Neural crest cell (in vitro differentiated cells): ENCODE measurements at places on chromosomes 2 and 18.

- DNase-seq = no peak
Observed at GRCh38 chr2:198639580-198639979, 818.2 kb downstream of the SATB2 start.

DNA sequence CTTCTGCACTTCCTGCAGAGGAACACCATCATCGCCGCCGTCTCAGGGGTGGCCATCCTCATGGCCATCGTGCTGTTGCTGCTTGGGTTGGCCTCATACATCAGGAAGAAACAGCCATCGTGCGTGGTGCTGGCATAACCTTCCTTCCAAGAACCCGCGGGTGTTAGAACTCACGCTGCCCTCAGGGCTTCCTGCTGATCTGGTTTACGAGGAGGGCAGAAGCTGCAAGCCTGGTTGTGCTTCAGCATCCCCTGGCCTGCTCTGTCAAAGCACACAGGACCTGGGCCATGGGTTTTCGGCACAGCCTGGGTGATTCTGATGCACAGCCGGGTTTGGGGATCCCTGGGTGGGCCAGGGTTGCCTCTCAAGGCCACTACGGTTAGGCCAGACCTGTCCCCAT, 12.2 kb upstream of the ZAP70 start:
- DNase-seq = no peak

DNA sequence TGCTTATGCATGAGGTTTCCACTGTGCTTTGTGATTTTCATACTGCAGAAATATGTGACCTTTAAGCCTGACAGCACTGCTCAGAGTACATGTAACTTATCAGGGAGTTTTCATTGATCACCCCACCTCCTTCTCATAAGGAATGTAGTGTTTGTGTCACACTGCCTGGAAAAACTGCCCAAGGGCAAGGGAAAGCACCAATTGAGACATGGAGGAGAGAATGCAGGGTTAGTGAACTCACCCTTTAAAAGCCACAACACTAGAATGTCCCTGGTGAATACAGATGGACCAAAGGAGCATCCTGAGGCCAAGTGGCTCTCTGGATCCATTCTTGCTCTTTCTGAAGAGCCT, 147.2 kb upstream of the SPATS2L start:
- no peak for DNase-seq

GRCh38 chr18:32674491-32674890, 98.3 kb downstream of the KLHL14 start:
- DNase-seq = no peak

- no peak for DNase-seq
Observed at GRCh38 chr18:35571138-35571537, 10.4 kb upstream of the GALNT1 start.

DNA sequence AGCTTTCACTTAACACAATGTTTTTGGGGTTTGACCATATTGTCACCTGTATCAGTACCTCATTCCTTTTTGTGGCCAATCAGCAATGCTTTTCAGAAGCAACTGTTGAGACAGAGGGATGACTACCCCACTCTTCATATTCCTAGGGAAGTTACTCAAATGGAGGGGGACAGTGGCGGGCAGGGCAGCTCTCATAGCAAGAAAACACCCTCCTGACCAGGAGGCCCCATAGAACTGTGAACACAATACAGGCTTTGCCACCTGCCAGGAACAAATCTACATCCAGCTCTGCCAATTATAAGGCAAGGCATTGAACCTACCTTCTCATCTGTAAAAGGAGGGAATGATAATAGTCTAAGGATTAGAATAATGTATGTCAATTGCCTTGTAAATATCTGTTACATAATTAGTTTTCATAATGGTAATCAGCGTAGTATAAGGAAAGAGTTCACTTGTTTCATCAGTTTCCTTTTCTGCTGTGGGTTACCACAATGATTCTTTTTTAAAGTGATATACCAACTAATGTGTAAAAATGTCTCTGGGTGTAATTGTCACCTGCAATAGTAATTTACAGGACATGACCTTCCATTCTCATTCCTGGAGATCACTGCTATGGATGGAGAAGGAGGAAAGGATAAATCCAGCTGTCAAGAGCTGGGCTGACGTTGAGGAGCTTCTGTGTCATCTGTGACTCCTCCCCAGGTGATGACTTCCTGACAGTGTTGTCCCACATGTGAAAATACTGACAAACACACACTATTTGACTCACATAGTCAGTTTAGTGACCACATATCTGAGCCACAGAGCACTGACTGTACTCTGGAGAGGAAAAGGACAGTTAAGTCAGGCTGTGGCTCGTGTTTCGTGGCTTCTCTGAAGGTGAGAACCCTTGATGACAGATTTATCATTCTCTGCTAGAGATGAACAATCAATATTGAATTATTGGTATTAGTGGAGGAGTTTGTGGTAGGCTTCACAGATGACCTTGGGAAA, 13.5 kb downstream of the ALPK2 start:
- DNase-seq = no peak

DNA sequence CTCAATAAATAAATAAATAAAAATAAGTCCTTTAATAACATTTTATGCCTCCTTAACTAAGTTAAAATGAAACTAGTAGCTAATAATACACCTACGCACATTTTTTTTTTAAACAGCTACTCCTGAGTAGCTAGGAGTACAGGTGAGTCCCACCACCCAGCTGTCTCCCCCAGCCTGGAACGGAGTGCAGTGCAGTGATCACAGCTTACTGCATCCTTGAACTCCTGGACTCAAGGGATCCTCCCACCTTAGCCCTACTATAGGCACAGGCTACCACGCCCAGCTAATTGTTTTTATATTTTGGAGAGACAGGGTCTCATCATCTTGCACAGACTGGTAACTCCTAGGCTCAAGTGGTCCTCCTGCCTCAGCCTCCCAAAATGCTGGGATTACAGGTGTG, 28.4 kb downstream of the YWHAQ start:
- DNase-seq = no peak

GRCh38 chr18:62629031-62629430, 86.3 kb upstream of the PHLPP1 start:
- DNase-seq = no peak

GRCh38 chr2:65349863-65350262, 82.5 kb downstream of the SPRED2 start:
- no peak for DNase-seq

- DNase-seq = peak; percentile 76
Observed at GRCh38 chr2:156341452-156342253, 9.1 kb upstream of the NR4A2 start.

- DNase-seq = no peak
Observed at GRCh38 chr2:115624332-115624731, 1181.9 kb downstream of the DPP10 start.

- no peak for DNase-seq
Observed at GRCh38 chr18:26568926-26569665, 20.7 kb upstream of the KCTD1 start.

DNA sequence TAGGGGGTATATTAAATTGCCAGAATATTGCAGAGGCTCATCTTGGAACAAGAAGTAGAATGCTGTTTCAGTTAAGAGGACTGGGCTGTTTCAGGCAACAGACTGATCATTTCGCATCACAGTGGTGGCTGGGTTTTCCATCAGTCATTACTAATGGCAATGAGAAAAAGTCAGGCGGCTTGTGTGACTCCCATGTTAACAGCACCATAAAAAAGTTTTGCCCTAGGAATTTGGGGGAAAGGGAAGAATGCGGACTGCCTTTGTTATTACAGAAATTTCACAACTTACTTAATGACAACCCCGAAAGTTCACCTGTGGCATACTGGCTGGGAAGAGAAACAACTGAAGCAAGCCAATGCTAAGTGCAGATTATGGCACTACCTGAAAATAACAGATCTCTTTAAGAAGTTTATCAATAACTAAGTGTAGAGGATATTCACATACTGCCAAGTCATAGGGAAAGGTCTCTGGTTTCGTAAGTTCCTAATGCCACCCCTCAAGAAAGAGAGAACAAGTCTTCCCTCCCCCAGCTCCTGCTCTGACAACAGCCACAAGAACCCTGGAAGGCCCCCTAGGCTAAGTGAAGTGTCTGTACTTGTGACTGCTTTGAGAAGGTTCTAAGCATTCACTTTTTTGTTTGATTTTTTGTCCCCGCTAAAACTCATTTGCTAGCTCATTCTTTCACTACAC, 40.5 kb upstream of the AP1S3 start:
- DNase-seq = no peak

DNA sequence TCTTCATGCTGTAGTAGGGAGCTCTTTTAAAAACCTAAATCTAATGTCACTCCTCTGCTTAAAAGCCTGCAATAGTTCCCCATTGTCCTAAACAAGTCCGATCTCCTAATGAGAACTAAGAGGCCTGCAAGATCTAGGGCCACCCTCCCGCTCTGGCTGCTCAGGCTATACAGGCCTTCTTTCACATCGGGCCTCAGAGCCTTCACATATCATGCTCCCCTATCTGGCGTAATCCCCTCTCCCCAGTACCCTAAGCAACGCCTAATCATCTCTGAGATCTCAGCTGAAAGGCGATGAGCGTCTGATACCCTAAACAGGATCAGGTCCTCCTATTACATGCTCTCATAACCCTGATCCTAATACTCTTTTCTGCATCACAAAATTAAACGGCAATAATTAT, 1.9 kb downstream of the MAP4K3 start:
- no peak for DNase-seq

DNA sequence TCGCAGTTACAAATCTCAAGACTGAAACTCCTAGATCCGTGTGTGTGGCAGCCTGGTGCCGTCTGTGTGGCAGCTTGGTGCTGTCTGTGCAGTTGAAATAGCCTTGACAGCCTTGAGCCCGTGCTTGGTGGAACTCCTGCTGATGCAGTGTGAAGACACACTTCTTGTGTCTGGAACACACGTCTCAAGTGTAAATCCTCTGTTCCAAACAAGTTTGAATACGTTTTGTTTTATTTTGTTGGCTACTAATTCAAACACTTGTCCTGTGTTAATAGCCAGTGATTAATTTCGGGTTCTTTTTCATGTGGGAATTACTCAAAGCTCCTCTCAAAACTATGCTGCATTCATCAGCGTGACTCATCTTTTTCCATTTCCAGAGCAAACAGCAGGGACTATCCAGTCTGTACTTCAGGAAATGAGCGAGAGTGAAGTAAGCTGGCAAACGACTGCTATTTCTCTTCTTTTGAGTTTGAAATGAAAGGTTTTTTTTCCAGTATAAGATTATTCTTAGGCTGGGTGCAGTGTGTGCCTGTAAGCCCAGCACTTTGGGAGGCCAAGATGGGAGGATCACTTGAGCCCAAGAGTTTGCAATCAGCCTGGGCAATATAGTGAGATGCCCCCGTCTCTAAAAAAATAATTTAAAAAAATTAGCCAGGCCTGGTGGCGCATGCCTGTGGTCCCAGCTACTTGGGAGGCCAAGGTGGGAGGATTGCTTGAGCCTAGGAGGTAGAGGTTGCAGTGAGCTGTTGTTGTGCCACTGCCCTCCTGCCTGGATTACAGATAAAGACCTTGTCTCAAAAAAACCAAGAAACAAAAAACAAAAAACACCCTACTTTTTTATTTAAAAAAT, 152.9 kb downstream of the SPP2 start:
- DNase-seq = no peak

DNA sequence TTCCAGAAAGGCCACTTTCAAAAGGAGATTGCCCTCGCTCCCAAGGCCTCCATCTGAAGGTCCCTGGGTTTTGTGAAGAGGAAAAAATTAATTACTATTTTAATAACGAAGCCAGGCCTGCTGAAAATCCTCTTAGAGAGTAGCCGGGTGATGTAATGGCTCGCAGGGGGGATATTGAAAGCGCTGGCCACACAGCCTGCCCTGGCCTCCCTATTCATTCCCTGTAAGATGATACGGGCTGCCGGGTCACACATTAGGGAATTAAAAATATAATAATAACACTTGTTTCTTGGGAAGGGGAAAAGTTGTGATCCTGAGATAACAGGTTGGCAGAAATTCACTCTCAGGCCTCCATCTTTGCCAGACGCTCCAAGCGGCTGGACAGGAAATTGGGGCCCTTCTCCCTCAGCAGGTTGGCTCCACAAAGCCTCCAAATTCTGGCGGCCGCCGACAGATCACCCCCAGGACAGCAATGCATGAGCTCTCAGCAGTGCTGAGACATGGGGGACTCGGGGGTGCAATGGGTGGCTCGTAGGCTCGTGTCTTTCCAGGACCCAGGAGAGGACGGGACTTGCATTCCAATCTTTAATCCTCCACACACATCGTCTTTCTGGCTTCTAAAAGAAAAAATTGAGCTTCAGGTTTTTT, 299.9 kb upstream of the SALL3 start:
- DNase-seq = no peak

DNA sequence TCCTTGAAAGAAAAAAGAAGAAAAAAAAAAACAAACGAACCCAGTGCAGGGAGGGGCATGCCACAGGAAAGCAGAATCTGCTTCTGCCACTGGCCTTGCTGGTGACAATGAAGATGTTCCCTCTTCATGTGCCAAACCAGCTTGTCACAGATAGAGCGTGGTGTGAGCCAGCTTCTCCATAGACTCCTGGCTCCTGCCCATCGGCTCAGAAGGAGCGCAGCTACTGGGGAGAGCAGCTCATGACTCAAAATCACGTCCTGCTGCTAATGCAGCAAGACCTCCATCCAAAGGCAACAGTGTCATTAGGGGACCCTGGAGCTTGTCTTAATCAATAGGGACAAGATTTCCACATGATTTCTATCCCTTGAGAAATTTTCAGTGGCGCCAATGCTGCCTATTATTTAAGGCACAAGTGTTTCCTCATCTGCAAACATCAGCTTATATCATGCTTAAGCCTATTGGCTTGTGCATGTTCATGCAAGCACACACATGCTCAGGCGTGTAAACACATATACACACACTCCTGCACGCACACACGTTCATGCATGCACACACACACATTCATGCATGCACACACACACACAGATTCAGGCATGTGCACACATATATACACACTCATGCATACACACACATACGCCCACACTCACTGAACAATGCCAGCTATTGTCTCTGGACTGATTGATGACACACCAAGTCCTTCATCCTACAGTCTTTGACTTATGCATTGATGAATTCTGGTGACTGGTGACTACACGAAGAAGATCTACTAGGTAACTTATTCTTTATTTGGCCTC, 682.0 kb upstream of the ID2 start:
- no peak for DNase-seq

GRCh38 chr2:232322560-232323327, 55.8 kb upstream of the ALPP start:
- no peak for DNase-seq

DNA sequence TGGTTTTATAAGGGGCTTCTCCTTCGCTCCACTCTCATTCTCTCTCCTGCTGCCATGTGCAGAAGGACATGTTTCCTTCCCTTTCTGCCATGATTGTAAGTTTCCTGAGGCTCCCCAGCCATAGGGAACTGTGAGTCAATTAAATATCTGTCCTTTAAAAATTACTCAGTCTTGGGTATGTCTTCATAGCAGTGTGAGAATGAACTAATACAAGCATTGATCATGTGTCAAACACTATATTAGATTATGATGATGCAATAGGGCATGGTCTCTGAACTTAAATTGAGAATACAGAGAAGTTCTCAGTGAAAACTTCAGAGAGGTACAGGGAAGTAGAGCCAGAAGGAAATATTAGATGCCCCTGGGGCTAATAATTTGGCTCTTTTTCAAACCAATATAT, 5.9 kb upstream of the MAP4K3 start:
- no peak for DNase-seq

- DNase-seq = peak; percentile 55
Observed at GRCh38 chr18:48541026-48541746, 2.4 kb downstream of the CTIF start.

GRCh38 chr18:55869556-55870501, 281.8 kb upstream of the TCF4 start:
- DNase-seq = no peak
